ENCODE measurements at places on chromosomes 1 and 21.

DNA sequence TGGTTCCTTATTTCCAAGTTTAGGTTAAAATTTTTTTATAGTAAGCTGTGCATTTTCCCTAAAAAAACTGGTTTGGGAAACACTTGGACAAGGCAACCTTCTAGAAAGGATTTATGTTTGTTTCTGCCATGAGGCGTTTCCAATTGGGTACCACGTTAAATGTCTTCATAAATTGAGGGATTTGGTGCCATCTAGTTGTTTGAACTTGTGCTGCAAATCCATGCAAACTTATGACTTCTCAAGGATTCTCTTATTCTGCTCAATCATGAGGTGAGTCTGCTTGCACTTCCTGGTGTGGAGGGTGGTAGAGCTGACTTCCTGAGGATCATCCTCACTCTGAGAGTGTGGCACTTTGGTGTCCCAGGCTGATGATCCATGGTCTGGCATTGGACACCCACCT lies 123.3 kb downstream of the PCNX2 start:
- peaks cover 21% of the 10 kb centered on the region for H3K36me3 ChIP-seq
- no peaks in the 10 kb centered on the region for H3K27me3 ChIP-seq
- no peak for DNase-seq
- no peaks in the 10 kb centered on the region for H3K4me1 ChIP-seq

- H3K36me3 ChIP-seq, result no peaks in the 10 kb centered on the region
- no peak overlapping the region for H3K4me3 ChIP-seq
- no peaks in the 10 kb centered on the region for H3K4me1 ChIP-seq
- DNase-seq, result no peak
Measured at GRCh38 chr21:43269440-43269839, 100.6 kb downstream of the CRYAA start.

DNA sequence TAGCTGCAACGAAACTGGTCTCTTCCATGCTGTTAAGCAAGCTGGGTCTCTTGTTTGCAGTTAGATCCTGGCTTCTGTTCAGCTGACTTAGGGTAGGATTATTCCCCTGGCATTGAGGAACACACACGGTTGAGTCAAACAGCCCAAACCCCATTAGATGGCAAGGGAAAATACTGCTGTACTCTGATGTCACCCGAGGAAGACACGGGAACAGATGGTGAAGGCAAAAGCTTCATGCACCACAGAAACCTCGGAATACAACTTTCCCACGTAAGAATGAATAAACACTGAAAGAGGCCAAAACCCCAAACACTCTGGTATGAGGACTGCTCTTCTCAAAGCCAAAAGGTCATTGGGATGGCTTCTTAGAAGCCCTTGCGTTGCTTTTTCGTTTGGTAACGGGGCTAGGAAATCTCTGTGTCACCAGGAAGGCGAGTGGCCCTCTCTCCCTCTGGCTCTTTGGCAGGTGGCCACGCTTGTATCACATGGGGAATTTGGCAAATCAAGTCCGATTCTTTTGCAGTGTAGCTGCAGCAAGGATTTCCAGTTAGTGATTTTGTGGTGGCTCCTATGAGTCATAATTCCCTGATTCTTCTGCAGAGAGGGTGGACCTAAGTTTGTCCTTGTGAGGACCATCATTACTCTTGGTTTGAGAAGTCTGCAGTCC lies 16.7 kb upstream of the LYST start:
- H3K27ac ChIP-seq, result peak overlapping the region; percentile 42
- H3K36me3 ChIP-seq, result no peaks in the 10 kb centered on the region
- no peaks in the 10 kb centered on the region for H3K27me3 ChIP-seq
- peaks cover 13% of the 10 kb centered on the region for H3K4me1 ChIP-seq
- peak overlapping the region; percentile 0 for H3K4me3 ChIP-seq

DNA sequence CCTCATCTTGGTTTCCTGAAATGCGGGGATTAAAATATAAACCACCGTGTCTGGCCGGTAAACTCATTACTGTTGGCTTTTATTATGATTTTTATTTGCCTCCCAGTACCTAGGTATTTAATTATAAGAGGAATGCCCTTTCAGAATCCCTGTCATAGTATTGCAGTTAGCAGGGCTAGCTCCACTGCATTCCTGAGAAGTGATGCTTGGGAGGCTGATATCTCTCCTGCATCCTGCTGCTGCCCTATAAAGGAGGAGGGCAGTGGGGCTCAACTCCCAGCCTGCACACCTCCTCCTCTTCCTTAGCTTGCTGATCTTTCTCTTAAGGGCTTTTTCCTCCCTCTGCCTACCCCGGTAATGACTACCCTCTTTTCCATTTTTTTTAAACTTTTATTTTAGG lies 19.9 kb upstream of the DISC1 start:
- no peaks in the 10 kb centered on the region for H3K27me3 ChIP-seq
- H3K4me3 ChIP-seq, result no peak overlapping the region
- no peak overlapping the region for H3K27ac ChIP-seq
- peaks cover 6% of the 10 kb centered on the region for H3K4me1 ChIP-seq
- no peaks in the 10 kb centered on the region for H3K36me3 ChIP-seq

DNA sequence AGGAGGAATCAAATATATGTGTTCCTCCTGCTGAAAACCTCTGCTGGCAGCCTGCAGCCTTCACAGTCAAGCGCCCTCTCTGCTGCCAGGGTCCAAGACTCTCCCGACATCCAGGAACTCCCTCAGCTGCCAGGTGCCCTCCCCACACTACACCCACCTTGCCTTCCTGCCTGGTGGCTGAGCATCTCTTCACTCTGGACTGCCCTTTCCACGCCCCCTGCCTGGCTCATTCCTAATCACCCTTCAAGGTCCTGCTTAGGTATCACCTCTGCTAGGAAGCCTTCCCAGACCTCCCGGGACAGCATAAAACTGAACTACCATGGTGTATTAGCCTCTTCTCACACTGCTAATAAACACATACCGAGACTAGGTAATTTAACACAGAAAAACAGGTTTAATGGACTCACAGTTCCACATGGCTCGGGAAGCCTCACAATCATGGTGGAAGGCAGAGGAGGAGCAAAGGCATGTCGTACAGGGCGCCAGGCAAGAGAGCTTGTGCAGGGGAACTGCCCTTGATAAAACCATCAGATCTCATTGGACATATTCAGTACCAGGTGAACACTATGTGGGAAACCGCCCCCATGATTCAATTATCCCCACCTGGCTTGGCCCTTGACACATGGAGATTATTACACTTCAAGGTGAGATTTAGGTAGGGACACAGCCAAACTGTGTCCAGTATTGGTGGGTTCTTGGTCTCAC lies 15.3 kb downstream of the LDLRAD1 start:
- no peak overlapping the region for H3K27ac ChIP-seq
- H3K4me1 ChIP-seq, result no peaks in the 10 kb centered on the region
- no peak overlapping the region for H3K4me3 ChIP-seq
- no peak for DNase-seq
- H3K36me3 ChIP-seq, result no peaks in the 10 kb centered on the region
- H3K27me3 ChIP-seq, result no peaks in the 10 kb centered on the region
